ENCODE measurements at places on chromosomes 1 and 21.

GRCh38 chr1:200075522-200075921 is 48.0 kb downstream of the NR5A2 start:
- DNase-seq, result no peak

- no peak for DNase-seq
Measured at GRCh38 chr1:104636581-104636980, 886.9 kb downstream of the AMY1C start.

- peak; percentile 38 for DNase-seq
Measured at GRCh38 chr1:77975386-77975785, 3.5 kb downstream of the FUBP1 start.

DNA sequence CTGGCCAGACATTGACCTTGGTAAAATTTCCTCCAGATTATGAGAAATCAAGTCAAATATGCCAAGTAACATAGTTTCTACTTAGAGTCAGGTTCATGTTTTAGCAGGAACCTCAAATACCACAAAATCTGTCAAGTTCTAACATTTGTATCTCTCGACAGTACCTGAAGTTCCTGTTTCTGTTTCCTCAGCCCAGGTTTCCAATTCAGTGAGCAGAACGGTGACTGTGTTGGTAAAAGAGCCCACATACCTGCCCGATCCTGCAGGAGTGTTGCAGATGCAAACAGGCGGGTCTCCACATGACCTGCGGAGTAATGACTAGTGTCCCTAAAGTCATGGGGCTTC is 57.9 kb upstream of the LGALS8 start:
- peak; percentile 24 for DNase-seq

- DNase-seq, result no peak
Measured at GRCh38 chr21:15568516-15568915, 161.3 kb upstream of the USP25 start.

GRCh38 chr1:65844296-65844695 is 51.6 kb downstream of the PDE4B start:
- no peak for DNase-seq

GRCh38 chr1:153903841-153904455 is 18.8 kb downstream of the GATAD2B start:
- DNase-seq, result no peak

DNA sequence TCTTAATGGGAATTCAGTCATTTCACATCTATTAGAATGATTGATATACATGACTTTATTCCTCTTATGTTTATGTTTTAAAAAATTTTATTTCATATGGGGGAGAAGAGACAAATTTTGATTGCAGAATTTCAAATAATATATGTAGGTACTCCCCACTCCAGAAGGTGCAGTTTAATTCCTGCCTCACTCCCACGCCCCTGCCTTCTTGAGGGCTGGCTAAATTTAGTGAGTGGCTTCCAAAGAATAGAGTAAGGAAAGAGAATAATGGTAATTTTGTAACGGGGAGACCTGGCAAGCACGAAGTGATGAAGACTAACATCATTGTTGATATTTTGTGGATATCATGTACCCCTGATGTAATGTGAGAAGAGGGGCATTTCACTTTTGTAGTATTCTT is 94.7 kb upstream of the FAM78B start:
- no peak for DNase-seq

- peak; percentile 50 for DNase-seq
Measured at GRCh38 chr21:37370152-37371040, 3.8 kb downstream of the DYRK1A start.

DNA sequence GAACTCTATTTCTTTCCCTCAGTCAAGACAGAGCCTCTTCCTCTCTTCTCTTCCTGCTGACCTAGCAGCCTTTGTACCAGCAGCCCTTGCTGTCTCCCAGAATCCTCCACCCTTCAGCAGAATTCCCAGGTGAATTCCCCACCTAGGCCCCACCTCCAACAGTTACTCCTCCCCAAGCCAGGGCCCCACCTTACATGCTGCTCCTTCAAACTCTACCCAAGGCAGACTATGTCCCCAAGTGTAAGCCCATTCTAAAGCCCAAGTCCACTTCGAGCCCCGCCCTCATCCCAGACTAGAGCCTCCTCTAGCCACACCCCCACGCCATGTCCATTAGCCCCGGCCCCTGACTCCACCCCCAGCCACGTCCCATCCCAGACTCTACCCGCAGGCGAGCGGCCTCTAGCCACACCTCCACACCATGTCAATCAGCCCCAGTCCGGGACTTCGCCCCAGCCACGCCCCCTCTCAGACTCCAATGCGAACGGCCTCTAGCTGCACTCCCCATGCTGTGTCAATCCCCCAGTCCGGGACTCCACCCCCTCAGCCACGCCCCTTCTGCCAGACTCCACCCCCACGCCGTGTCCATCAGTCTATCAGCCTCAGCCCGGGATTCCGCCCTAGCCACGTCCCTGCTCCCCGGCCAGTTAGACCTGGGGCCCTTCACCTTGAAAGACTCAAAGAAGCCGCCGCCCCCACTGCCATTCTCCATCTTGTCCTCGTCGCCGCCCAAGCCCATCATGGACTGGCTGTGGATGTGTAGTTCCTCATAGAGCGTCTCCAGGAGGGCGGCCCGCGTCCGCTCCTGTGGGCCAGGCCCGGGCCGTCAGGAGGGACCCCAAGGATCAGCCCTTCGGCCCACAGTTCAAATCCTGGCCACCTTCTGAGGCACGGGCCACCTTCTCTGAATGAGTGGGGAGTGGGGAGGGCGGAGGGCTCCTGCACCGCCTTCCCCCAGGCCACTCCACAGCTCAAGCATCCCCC is 61.3 kb downstream of the RAP1GAP start:
- peak; percentile 77 for DNase-seq

Data from activated CD4-positive, alpha-beta T cell treated with anti-CD3 and anti-CD28 coated beads, Interleukin-2, Interleukin-6, amounts not matched to agents 100 ng/mL and 50 ng/mL, durations not matched to agents 16 hours and 8 hours (primary cell).